ENCODE measurements at places on chromosomes 3 and 15.

GRCh38 chr3:85387913-85388505 is 429.2 kb downstream of the CADM2 start:
- H3K4me1 ChIP-seq: no peaks in the 10 kb centered on the region
- no peaks in the 10 kb centered on the region for H3K27me3 ChIP-seq
- no peak for DNase-seq
- H3K4me3 ChIP-seq: no peak overlapping the region

DNA sequence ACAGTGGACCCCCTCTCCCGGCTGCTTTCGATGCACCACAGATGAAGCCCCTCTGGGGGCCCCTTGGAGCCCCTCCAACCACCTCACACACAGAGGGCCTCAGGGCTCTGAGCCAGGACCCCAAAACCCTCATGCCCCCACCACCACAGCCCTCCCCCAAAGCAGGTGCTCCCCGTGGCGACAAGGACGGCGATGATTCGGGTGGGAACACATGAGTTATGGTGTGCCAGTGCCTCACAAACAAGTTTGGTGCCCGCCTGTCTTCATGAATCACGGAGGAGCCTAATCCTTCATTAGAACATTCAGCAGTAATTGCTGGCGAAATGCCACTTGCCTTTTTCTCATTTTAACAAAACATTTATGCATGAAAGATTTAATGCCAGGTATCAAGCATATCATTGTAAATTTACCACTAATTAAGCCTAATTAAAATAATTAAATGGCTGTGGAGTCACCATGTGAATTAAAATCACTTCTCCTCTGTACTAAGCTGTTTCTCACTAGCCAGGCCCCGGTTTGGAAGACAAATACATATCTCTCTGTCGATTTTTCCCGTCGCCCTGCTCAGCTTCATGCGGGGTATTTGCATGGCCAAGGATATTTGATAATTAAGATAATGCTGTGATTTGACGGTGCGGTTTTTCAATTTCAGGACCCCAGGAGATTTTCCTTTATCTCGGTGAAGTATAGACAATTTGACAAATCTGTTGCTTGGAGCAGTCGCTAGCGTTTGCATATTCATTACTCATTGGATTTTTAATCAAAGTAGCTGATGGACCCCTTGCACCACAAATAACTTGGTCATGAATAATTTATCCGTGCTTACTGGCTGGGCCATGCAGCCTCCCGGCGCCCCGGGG is 157.0 kb downstream of the TLE3 start:
- no peaks in the 10 kb centered on the region for H3K4me1 ChIP-seq
- DNase-seq: no peak
- H3K4me3 ChIP-seq: no peak overlapping the region
- H3K27ac ChIP-seq: no peak overlapping the region

DNA sequence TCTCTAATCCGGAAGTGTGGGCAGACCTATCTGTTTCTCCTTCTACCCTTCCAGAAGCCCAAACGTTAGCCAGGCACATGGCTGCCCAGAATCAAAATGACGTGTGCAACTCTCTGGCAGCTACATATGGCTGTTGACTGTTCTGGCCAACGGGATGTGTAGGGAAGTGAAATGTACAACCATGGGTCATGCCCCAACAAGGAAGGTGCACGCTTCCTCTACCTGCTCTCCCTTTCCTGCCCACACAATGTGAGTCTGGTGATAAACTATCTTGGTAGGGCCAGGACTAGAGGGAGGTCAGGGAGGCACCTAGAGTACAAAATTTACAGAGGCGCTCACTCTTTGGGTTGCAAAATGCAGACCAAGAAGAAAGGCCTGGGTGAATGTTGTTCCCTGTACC is 495.9 kb upstream of the PROK2 start:
- DNase-seq: no peak
- no peaks in the 10 kb centered on the region for H3K4me1 ChIP-seq
- H3K27ac ChIP-seq: no peak overlapping the region
- no peak overlapping the region for H3K4me3 ChIP-seq
- H3K27me3 ChIP-seq: no peaks in the 10 kb centered on the region

GRCh38 chr3:149299938-149300801 is 33.3 kb downstream of the TM4SF18 start:
- H3K4me3 ChIP-seq: no peak overlapping the region
- H3K27ac ChIP-seq: peak overlapping the region; percentile 69

GRCh38 chr3:150783920-150784746 is 21.2 kb upstream of the SIAH2 start:
- peaks cover 7% of the 10 kb centered on the region for H3K27me3 ChIP-seq
- no peak for DNase-seq
- H3K36me3 ChIP-seq: no peaks in the 10 kb centered on the region
- H3K4me3 ChIP-seq: no peak overlapping the region
- H3K4me1 ChIP-seq: no peaks in the 10 kb centered on the region

DNA sequence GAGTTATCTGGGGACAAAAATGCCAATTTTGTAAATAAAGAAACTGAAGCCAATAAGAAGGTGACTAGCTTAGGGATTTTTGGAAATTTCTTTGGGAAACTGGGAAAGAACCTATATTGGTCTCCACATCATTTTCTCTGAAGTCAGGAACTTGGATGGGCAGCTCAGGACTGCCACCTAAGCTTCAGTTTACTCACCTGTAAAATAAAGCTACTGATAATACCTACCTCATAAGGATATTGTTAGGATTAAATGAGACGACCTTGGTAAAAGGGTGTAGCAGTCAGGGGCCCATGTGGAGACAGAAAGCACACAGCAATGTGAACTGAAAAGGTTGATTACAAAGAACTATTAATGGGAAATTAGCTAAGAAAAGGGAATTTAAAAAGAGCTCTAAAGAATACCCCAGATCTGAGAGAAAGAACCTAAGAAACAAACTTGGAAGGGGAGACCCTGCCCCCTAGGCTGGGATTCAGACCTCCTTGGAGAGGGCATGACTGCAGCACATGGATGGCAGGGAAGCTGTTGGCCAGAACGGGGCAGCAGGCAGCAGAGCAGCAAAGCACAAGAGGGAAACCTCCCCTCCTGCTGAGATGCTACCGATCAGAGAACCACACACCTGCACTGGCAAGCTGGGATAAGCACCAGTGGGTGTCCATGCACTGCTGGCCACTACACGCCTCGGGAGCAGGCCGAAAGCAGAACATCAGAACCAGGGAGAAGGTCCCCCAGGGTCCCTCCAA is 83.7 kb upstream of the THBS1 start:
- H3K4me1 ChIP-seq: peaks cover 4% of the 10 kb centered on the region
- H3K4me3 ChIP-seq: no peak overlapping the region
- H3K27ac ChIP-seq: no peak overlapping the region
- H3K36me3 ChIP-seq: no peaks in the 10 kb centered on the region

- no peak for DNase-seq
- H3K27me3 ChIP-seq: no peaks in the 10 kb centered on the region
- H3K36me3 ChIP-seq: no peaks in the 10 kb centered on the region
- H3K4me1 ChIP-seq: peaks cover 8% of the 10 kb centered on the region
- no peak overlapping the region for H3K4me3 ChIP-seq
- no peak overlapping the region for H3K27ac ChIP-seq
These were observed 49.9 kb downstream of the NMD3 start for GRCh38 chr3:161270991-161271390.

DNA sequence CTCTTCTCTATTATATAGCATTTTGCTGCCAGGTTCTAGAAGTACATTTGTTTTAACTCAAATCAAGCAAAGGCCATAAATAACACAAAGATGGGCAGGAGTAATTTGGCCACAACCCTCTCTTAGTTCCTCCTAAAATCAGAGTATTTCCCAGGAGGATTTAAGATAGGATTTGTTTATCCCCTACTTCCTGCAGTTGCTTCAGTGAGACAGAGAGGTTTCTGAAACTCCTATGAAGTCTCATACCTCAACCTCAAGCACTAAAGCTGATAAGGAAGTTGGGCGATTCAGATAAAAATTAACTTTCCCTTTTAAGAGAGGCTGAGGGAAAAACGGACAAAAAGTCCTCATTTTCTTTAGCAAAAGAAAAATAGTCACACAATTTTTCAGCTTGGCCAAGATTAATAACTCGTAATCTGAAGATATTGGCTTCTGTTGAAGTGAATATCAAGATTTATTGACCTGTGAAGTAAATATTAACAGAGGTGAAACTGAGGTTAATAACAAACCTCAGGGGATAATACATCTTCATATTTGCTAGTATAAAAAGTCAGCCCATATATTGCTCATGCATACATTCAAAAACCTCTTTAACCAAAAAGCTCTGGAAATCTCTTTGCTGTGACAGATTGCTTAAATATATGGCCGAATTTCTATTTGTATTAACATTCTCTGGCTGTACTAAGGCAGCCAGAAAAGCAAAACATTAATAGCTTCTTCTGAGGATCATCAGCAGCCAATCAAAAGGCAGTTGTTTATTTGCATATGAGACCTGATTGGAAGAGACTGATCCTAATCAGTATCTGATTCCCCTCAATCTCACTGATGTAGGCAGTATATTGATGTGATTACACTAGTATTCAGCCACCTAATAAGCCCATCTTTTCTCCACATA is 90.6 kb upstream of the GADL1 start:
- DNase-seq: no peak
- H3K4me3 ChIP-seq: no peak overlapping the region
- H3K27ac ChIP-seq: no peak overlapping the region
- H3K36me3 ChIP-seq: no peaks in the 10 kb centered on the region
- peaks cover 7% of the 10 kb centered on the region for H3K4me1 ChIP-seq

- no peak overlapping the region for H3K4me3 ChIP-seq
- no peaks in the 10 kb centered on the region for H3K36me3 ChIP-seq
- H3K4me1 ChIP-seq: peaks cover 4% of the 10 kb centered on the region
These were observed 74.2 kb upstream of the POU1F1 start for GRCh38 chr3:87350367-87351199.

DNA sequence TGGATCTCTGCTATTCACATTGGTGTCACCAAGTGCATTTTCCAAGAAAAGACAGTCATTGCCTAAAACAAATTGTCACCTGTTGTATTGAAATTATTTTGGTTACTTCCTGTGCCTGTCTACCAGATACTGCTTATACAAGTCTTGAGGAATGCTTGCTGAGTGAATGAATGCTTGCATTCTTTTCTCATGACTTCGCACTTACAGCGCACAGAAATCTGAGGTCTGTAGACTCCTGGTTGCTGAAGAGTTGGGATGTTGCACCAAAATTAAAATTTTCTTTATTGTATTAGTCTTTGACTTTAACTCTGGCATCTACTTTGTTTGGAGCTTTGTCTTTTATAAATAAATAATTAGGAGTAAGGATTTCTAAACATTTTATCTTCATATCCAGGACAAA is 28.4 kb downstream of the SH3GL3 start:
- no peaks in the 10 kb centered on the region for H3K36me3 ChIP-seq
- H3K27me3 ChIP-seq: no peaks in the 10 kb centered on the region
- DNase-seq: no peak
- no peak overlapping the region for H3K4me3 ChIP-seq

GRCh38 chr3:73681610-73682009 is 56.9 kb upstream of the PDZRN3 start:
- no peaks in the 10 kb centered on the region for H3K4me1 ChIP-seq
- no peaks in the 10 kb centered on the region for H3K36me3 ChIP-seq
- no peak for DNase-seq
- H3K4me3 ChIP-seq: no peak overlapping the region
- no peaks in the 10 kb centered on the region for H3K27me3 ChIP-seq
- no peak overlapping the region for H3K27ac ChIP-seq

DNA sequence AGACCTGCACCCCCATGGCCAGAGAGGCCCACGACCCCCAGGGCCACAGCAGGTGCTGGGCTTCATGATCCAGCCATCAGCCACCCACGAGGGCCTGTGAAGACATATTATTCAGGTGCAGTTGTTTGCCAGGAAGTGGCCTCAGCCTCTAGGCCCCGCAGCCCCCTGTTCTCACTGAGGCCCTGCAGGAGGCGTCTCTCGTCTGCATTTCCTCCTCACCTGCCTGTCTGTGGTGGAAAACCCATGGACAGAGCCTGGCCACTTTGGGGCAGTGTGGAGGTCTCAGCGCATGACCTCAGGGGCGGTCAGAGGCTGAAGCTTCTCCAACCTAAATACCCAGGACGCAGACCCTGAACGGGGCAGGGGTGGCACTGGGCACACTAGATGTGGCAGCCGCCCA is 18.6 kb downstream of the UROC1 start:
- H3K36me3 ChIP-seq: no peaks in the 10 kb centered on the region
- no peak overlapping the region for H3K27ac ChIP-seq
- H3K4me1 ChIP-seq: no peaks in the 10 kb centered on the region
- no peaks in the 10 kb centered on the region for H3K27me3 ChIP-seq
- H3K4me3 ChIP-seq: no peak overlapping the region

DNA sequence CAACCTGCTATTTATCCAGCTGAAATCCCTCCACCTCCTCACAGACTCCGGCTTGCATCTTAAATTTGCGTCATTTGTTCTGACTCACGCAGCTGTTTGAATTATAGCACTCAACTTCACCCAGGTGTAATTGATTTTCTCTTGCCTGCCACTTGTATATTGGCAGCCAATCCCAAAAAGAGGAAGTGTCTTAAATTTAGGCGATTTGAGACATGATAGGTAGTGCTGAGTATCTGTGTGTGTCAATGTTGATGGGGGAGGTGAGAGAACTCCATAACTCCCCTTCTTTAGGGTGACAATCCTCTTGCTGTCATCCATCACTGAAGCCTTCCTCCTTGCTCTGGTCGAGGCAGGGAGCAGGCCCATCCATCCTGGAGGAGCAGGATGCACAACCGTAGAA is 77.2 kb upstream of the TPRG1 start:
- no peaks in the 10 kb centered on the region for H3K27me3 ChIP-seq
- no peaks in the 10 kb centered on the region for H3K4me1 ChIP-seq
- no peaks in the 10 kb centered on the region for H3K36me3 ChIP-seq
- no peak overlapping the region for H3K4me3 ChIP-seq
- no peak for DNase-seq

DNA sequence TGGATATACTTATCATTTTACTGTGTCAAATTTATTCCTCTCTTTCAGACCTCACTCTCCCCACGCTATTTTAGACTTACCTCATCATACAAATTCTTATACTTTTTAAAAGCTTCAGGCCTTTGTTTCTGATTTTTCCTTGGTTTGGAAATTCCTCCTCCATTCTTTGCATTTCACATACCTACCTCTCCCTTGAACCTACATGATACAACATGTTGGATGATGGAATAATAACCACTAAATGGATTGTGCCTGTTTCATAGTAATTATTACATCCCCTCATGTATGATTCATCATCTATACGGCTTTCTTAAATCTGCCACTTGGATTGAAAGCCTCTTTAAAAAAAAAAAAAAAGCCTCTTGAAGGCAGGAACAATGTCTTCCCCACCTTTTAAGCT is 24.6 kb downstream of the TRIP4 start:
- peaks cover 43% of the 10 kb centered on the region for H3K36me3 ChIP-seq
- DNase-seq: no peak

- H3K27me3 ChIP-seq: no peaks in the 10 kb centered on the region
- no peak overlapping the region for H3K4me3 ChIP-seq
- H3K27ac ChIP-seq: peak overlapping the region; percentile 92
- no peaks in the 10 kb centered on the region for H3K36me3 ChIP-seq
These were observed 61.2 kb downstream of the TSC22D2 start for GRCh38 chr3:150469031-150469930.

DNA sequence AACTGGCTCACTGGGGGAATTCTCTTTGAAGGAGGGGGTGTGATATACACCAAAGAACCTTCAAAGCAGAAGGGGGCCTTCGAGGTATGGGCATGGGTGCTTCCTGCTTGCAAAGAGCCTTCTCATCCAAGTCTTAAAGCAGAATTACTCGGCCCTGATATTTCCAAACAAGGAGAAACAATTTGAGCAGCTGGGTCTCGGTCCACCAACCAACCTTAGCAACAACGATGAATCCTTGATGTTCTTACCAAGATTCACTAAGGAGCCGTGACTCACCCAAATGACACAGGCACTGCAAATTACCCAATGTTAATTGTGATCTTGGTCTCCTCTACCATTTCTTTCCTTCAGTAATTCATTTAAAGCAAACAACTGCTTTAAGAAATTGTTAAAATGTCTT is 7.7 kb downstream of the HOMER2 start:
- H3K4me1 ChIP-seq: no peaks in the 10 kb centered on the region
- H3K27ac ChIP-seq: no peak overlapping the region
- peaks cover 1% of the 10 kb centered on the region for H3K27me3 ChIP-seq
- no peak for DNase-seq
- no peaks in the 10 kb centered on the region for H3K36me3 ChIP-seq
- no peak overlapping the region for H3K4me3 ChIP-seq
